ENCODE measurements at places on chromosomes 1 and 21.

- DNase-seq: no peak
Observed at GRCh38 chr1:214003233-214003632, 15.5 kb downstream of the PROX1 start.

- no peak for DNase-seq
Observed at GRCh38 chr1:200279810-200280411, 129.9 kb downstream of the ZNF281 start.

GRCh38 chr1:169368406-169368769 lies 393 bp downstream of the BLZF1 start:
- peak; percentile 27 for DNase-seq

GRCh38 chr1:115186711-115187265 lies 97.5 kb upstream of the TSPAN2 start:
- DNase-seq: no peak

GRCh38 chr1:228717081-228717480 lies 18.2 kb upstream of the RHOU start:
- no peak for DNase-seq

DNA sequence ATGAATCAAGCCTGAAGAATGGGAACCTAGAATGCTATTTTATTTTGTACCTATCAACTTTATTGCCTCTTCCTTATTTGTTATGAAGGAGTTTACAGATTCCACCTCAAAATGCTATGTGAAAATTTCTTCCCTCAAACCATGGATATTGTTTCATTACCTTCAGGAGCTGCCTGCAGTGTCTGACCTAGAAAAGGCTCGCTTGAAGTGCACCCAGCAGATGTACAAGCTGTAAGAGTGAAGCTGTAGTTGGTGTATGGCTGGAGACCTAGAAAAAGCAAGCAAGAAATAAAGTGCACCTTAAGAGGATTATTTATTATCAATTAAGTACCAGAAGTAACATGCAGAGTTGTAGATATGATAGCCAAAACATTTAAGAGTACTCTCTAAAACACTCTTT lies 199.4 kb downstream of the KCTD3 start:
- DNase-seq: no peak

DNA sequence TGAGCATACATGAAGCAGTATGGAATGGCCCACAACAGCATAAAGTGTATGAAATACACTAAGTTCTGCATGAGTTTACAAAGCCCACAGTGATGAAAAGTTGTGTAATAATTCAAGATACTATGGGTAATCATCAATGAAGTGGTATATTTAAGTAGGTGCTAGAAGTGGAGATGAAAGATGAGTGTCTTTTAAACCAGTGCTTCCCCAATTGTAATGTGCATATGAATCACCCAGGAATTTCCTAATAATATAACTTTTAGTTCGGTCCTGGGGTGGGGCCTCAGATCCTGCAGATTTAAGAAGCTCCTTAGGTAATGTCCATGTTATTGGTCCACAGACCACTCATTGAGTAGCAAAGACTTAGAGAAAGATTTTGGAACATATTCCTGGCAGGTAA lies 184.9 kb downstream of the DUSP10 start:
- DNase-seq: no peak

GRCh38 chr1:112257043-112257835 lies 138.8 kb upstream of the CTTNBP2NL start:
- no peak for DNase-seq

GRCh38 chr1:24301785-24302175 lies 17.4 kb upstream of the GRHL3 start:
- DNase-seq: no peak

- no peak for DNase-seq
Observed at GRCh38 chr1:240188139-240188538, 96.5 kb downstream of the FMN2 start.

DNA sequence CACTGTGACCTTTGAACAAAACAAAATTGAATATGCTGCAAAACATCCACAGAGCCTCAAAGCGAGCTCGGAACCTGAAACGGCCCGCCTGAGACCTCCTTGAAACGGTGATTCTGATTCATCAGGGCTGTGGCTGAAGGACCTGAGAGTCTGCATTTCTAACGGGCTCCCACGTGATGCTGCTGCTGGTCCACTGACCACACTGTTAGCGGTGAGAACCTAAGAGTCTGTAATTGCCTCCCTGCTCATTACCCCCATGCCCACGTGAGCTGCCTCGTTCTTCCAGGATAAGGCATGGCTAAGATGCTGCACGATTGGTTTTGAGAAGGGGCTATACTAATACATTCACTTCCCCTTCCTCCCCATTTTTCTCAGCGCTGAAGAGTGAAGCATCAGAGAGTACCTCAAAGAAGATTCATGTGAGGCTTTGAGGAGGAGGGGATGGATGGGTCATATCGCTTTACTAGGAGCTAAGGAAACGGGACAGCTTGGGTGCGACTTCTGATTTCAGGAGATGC lies 9.7 kb downstream of the TLR5 start:
- DNase-seq: no peak

DNA sequence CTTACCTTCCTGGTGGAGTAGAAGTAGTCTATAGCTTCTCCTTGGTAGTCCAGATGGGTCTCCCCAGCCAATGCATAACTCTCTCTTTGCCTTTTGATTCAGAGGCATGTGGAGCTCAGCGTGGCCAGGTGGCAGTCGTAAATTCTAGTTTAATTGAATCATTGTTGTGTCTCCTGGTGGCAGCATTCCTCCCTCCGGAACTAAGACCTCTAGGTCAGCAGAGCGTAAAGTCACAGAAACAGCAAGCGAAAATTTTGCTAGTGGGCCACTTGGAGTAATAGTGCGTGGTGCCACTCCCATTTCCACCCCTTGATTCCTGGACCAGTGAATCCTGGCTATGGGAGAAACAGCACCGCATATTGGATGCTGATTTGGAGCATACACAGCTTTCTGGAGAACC lies 3.9 kb upstream of the TMPRSS2 start:
- no peak for DNase-seq

DNA sequence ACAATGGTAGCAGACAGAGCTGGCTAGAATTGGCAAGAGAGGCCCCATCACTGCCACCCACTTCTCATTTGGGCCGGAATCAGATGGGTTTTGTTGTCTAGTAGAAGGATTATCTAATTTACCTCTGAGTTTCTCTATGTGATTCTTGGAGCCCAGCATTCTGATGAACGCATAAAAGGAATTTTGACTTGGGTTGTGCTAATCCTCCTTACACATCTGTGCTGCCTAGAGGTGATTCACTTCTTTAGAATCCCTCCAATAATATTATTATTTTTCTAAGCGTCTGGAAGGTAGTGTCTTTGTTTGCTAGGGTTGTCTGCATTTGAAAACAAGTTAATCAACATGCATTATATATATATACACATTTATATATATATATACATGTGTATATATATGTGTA lies 118.1 kb downstream of the RUNX1 start:
- DNase-seq: no peak

GRCh38 chr1:54379555-54380289 lies 26.5 kb downstream of the SSBP3 start:
- DNase-seq: no peak

Data from stimulated activated CD4-positive, alpha-beta T cell treated with anti-CD3 and anti-CD28 coated beads, Interleukin-4, amount 100 ng/mL, for 1 hour (primary cell).